NCI-H1048 (cell line): ENCODE measurements at places on chromosomes 1 and 21.

DNA sequence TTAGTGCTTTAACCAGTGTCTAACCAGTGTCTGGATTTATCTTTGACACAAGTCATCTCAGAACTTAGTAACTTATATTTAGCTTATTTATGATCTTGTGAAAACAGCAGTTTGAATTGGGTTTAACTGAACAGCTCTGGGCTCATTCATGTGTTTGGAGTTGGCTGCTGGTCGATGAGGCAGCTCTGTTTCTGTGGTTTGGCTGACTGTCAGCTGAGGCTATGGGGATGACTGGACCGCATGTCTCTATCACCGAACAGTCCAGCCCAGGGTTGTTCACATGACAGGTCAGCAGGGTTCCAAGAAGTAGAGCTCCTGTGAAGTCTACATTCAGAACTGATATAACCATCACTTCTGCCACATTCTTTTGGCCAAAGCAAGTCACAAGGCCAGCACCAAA, 29.1 kb upstream of the C21orf91 start:
- no peak for DNase-seq

DNA sequence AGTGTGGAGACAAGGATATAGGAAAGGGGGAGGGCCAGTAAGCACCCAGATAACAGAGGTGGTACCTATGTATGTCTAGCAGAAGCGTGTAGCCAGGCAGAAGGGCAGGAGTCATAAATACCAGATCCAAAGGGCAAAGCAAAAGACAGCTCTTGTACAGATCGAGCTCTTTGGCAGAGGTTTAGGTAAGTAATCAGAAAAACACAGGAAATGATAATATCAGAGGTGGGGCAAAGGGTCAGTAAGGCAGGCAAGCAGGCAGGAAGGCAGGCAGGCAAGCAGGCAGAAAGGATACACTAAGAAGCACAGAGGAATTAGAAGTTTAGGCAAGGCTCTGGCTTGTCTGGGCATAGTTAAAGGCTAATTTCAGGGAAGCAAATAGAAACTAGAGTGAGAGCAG, 22.7 kb upstream of the SLFNL1 start:
- no peak for DNase-seq

DNA sequence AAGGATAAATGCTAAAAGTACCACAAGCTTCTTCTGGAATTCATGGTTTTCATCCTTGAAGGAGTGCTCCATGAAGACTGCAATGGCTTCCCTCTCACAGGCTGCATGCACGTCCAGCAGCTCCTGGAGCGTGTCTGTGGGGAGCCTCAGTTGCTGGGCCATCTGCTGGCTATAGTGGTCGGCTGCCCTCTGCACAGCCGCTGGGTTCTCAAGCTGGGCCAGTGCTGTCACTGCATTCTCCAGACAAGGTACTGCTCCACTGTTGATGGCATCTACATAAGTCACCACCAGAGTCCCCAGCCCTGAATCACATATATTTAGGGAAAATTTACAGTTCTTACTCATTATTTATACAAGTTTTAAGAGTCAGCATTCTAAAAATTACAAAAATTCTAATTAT, 8.7 kb downstream of the GBP4 start:
- DNase-seq, result no peak

DNA sequence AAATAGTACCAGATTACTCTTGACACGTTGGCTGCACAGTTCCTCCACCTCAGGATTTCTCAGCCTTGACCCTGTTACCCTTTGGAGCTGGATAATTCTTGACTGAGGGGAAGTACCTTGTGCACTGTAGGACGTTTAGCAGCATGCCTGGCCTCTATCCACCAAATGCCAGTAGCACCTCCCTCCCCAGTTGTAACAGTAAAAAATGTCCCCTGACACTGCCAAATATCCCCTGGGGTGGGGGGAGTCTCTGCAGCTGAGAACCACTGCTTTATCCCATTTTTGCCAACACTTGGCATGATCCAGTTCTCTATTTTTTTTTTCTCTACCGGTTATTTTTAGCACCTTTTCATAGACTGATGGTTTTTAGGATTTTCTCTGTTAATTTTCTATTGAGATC, 34.0 kb downstream of the C1orf198 start:
- no peak for DNase-seq

DNA sequence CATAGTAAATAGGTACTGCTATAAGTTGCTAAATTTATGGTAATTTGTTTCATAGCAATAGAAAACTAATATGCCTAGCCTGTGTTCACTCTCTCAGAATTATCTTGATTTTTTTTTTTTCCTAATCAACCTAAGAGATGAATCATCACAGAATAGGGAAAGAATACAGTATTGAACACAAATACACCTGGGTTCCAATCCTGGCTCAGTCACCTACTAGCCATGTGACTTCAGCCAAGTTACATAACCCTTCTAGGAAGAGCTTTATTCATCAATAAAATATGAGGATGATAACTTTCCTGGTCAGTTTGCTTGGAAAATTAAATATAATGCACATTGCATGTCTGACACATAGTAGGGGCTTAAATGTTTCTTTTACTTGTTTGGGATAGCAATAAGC, 279.5 kb downstream of the FOXD2 start:
- no peak for DNase-seq
